Activated CD4-positive, alpha-beta memory T cell treated with anti-CD3 and anti-CD28 coated beads, Interleukin-2, amount 10 ng/mL, durations not matched to agents 7 days and 5 days (primary cell): ENCODE measurements at places on chromosomes 1 and 21. TPM values are rescaled to one million over a fixed set of nuclear protein-coding genes. Genes with fewer than 3 reads are reported as not detected.

The TRIM67 gene
- not detected for total RNA-seq

- no peak for DNase-seq
Measured at GRCh38 chr21:26972192-26972591, 5.3 kb upstream of the ADAMTS5 start.

- no peak for DNase-seq
Measured at GRCh38 chr1:178665579-178665978, 59.5 kb upstream of the RALGPS2 start.

The PKLR gene
- total RNA-seq = not detected

The DMBX1 gene
- total RNA-seq = 0.30 TPM

GRCh38 chr1:84538599-84538998 is 32.2 kb upstream of the GNG5 start:
- no peak for DNase-seq

- no peak for DNase-seq
Measured at GRCh38 chr1:23989263-23989662, 9.1 kb upstream of the SRSF10 start.

The ARHGAP30 gene
- 339 TPM for total RNA-seq

- no peak for DNase-seq
Measured at GRCh38 chr21:25115021-25115420, 492.3 kb downstream of the MRPL39 start.

DNA sequence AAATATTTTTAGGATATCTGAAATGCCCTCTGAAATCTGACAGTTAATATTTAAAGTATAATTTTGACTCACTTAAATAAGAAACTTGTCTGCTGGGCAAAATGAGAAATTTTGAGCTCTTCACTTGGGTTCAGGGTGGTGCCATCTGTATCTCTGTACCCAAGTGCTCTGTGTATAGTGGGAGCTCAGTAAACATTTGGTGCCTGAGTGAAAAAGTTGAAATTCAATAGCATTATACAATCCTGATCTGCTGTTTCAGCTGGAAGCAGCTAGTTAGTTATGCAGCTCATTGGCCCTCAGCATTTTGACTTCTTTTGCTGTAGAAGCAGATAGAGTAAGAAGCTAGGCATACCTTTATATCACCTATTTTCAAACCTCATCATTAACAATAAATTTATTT is 73.3 kb downstream of the RPE65 start:
- no peak for DNase-seq

The PRKCZ gene
- total RNA-seq = 8.0 TPM

- no peak for DNase-seq
Measured at GRCh38 chr1:172345077-172345476, 75.4 kb upstream of the C1orf105 start.

GRCh38 chr1:2213576-2214505 is 14.3 kb upstream of the SKI start:
- no peak for DNase-seq

GRCh38 chr1:21149855-21150432 is 26.8 kb downstream of the EIF4G3 start:
- DNase-seq = no peak
